ENCODE measurements at places on chromosomes 16 and 17.

- no peak overlapping the region for H3K27ac ChIP-seq
- no peak overlapping the region for H3K4me3 ChIP-seq
- no peaks in the 10 kb centered on the region for H3K36me3 ChIP-seq
- H3K4me1 ChIP-seq = peaks cover 46% of the 10 kb centered on the region
- peaks cover 22% of the 10 kb centered on the region for H3K27me3 ChIP-seq
- DNase-seq = no peak
Observed at GRCh38 chr17:79931817-79932309, 92.6 kb upstream of the CBX4 start.

GRCh38 chr17:82241183-82241925, 12.5 kb downstream of the SLC16A3 start:
- peak; percentile 87 for DNase-seq
- H3K27me3 ChIP-seq = no peaks in the 10 kb centered on the region
- peaks cover 42% of the 10 kb centered on the region for H3K4me1 ChIP-seq
- peak overlapping the region; percentile 84 for H3K27ac ChIP-seq
- H3K36me3 ChIP-seq = peaks cover 24% of the 10 kb centered on the region

- DNase-seq = no peak
- H3K27me3 ChIP-seq = peaks cover 10% of the 10 kb centered on the region
- H3K36me3 ChIP-seq = no peaks in the 10 kb centered on the region
- H3K27ac ChIP-seq = no peak overlapping the region
- H3K4me3 ChIP-seq = no peak overlapping the region
Observed at GRCh38 chr17:72233986-72234385, 113.2 kb downstream of the SOX9 start.

DNA sequence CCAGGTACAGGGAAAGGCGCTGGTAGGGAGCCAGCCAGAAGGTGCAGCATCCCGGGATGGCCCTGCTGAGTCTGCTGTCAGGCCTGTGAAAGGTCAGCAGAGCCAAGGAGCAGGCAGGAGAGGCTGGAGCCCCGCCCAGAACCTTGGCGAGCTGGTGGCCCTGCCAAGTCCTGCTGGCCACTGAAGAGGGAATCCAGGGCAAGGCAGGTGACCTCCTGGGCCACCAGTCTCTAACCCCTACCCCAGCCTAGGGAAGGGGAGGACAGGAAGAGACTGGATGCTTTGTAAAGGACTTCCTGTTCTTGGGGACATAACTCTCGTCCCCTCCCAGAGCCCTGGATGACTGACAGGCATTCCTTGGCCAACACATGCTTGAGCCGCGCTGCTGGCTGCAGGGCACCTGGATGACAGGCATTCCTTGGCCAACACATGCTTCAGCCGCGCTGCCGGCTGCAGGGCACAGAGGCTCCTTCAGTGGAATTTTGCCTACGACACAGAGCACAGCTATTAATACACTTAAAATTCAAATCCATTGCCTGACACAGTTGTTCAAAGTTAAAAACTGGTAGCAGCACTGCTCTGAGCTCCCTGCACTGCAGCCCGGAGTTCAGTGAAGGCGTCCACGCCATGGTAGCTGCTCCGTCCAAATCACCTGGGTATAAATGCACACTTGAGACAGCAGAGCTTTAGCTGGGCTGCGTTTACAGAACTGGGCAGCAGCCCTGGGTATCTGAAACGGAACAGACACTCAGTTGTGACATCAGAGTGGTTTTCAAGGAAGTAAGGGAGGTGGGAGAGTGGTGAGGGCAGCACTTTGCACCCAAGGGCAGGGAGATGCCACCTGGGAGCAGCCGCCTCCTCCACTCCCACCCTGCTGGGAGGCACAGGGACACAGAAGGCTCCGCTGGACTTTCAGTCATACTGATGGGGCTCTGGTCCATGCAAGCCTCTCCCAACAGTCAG, 2.0 kb upstream of the BRICD5 start:
- no peak for DNase-seq
- H3K4me1 ChIP-seq = peaks cover 25% of the 10 kb centered on the region
- H3K27me3 ChIP-seq = no peaks in the 10 kb centered on the region
- H3K4me3 ChIP-seq = peak overlapping the region; percentile 73

DNA sequence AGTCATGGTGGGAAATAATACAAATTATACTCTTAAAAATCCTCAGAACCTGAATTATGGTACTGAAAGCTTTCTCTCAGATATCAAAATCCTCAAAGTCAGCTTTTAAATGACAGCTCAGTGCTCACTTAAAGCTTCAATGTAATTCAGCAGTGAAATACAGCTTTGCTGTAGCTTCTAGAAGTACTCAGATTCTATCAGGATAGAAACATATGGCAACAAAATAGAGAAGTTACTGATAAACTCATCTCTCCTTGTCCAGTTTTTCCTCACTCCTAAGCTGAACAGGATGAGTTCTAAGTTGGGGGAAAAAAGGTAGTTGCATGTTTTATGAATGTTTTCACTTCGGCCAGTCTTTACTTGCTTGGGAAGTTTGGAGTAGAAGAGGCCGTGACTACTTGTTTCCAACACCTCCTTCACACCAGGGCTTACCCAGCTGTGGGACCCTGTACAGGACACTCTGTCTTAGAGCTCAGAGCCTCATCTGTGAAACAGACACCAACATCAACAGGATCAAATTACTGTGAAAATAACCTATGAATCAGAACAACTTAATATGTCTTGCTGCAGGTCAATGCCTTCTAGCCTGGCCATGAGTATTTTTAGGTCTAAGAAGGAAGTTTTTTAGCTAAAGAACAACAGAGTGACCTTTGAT, 30.2 kb downstream of the OGFOD1 start:
- DNase-seq = no peak
- peaks cover 22% of the 10 kb centered on the region for H3K4me1 ChIP-seq
- no peak overlapping the region for H3K4me3 ChIP-seq
- H3K36me3 ChIP-seq = peaks cover 21% of the 10 kb centered on the region

GRCh38 chr17:39318636-39319035, 82.8 kb downstream of the FBXL20 start:
- no peaks in the 10 kb centered on the region for H3K36me3 ChIP-seq
- H3K4me3 ChIP-seq = no peak overlapping the region
- H3K27ac ChIP-seq = no peak overlapping the region

DNA sequence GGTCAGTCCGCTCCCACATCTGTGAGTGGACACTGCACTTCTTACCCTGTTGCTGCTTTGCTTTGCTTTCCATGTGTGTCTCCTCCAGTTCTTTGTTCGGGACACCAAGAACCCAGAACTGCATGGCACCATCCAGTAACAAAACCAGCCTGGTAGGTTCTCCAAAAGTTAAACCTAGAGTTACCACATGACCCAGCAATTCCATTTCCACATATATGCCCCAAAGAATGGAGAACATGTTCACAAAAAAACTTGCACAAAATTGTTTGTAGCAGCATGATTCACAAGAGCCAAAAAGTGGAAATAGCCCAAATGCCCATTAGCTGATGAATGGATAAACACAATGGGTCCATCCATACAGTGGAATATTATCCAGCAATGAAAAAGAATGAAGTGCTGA, 10.3 kb upstream of the CCL22 start:
- no peak overlapping the region for H3K27ac ChIP-seq
- no peak overlapping the region for H3K4me3 ChIP-seq
- H3K27me3 ChIP-seq = peaks cover 27% of the 10 kb centered on the region
- DNase-seq = no peak
- no peaks in the 10 kb centered on the region for H3K36me3 ChIP-seq

GRCh38 chr17:16135461-16135860, 79.9 kb downstream of the NCOR1 start:
- peaks cover 25% of the 10 kb centered on the region for H3K36me3 ChIP-seq
- no peak for DNase-seq
- no peaks in the 10 kb centered on the region for H3K4me1 ChIP-seq
- H3K27ac ChIP-seq = no peak overlapping the region
- H3K27me3 ChIP-seq = no peaks in the 10 kb centered on the region

GRCh38 chr17:31811101-31811500, 47.9 kb downstream of the COPRS start:
- no peak for DNase-seq
- no peaks in the 10 kb centered on the region for H3K36me3 ChIP-seq
- no peaks in the 10 kb centered on the region for H3K4me1 ChIP-seq

DNA sequence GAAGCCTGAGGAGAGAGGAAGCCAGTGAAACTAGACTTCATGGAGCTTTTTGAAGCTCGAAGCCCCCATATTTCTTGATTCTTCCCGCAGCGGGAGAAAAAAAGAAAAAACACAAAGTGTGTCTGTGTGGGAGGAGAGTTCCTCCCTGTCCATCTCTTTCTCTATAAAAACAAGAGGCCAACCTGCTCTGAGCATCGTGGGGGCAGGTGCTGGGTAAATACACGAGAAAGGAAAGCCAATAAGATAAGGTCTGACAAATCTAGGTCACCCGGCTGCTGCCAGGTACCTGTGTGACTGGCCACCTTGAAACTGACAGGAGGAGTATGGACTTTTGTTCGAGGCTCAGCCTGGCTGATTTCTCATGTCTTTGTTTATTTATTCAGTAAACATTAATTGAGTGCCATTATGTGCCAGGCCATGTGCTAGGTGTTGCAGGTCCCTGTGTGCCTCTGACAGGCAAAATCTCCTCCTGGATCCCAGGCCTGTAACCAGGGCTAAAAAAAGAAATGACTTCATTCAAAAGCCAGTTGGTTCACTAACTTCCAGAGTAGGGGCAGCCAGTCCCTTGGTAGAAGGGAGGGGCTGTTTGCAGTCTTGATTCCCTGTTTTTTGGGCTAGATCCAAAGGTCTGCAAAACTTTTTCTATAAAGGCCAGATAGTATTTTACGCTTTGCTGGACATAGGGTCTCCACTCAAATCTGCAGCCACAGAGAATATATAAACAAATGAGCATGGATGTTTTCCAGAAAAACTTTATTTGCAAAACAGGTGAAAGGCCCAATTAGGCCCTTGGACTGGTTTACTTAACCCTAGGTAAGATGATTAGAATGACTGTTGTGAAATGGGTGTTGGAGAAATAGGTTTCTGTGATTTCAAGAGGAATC, 35.6 kb downstream of the YPEL2 start:
- H3K4me1 ChIP-seq = peaks cover 78% of the 10 kb centered on the region
- H3K27me3 ChIP-seq = no peaks in the 10 kb centered on the region
- H3K36me3 ChIP-seq = no peaks in the 10 kb centered on the region
- no peak for DNase-seq

DNA sequence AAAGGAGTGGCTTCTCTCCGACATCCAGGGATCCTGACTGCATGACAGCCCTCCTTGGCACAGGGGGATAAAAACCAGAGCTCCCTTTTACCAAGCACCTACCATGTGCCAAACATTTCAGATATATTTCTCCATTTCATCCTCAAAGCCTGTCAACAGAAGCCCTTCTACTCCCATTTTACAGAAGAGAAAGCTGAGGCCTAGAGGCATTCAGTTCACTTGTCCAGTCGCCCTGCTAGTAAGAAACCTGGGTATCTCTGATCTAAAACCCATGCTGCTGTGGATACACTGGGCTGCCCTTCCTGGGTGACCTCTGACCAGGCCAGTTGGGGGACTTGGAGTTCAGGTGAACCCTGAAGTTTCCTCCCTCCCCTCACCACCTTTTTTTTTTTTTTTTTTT, 5.9 kb upstream of the FDXR start:
- H3K4me3 ChIP-seq = no peak overlapping the region
- no peak overlapping the region for H3K27ac ChIP-seq
- no peaks in the 10 kb centered on the region for H3K27me3 ChIP-seq
- no peak for DNase-seq
- peaks cover 11% of the 10 kb centered on the region for H3K4me1 ChIP-seq

- DNase-seq = no peak
- no peaks in the 10 kb centered on the region for H3K36me3 ChIP-seq
- H3K27me3 ChIP-seq = peaks cover 19% of the 10 kb centered on the region
- H3K4me1 ChIP-seq = peaks cover 6% of the 10 kb centered on the region
- H3K4me3 ChIP-seq = peak overlapping the region; percentile 48
Observed at GRCh38 chr16:19118938-19119431, 5.2 kb downstream of the ITPRIPL2 start.

DNA sequence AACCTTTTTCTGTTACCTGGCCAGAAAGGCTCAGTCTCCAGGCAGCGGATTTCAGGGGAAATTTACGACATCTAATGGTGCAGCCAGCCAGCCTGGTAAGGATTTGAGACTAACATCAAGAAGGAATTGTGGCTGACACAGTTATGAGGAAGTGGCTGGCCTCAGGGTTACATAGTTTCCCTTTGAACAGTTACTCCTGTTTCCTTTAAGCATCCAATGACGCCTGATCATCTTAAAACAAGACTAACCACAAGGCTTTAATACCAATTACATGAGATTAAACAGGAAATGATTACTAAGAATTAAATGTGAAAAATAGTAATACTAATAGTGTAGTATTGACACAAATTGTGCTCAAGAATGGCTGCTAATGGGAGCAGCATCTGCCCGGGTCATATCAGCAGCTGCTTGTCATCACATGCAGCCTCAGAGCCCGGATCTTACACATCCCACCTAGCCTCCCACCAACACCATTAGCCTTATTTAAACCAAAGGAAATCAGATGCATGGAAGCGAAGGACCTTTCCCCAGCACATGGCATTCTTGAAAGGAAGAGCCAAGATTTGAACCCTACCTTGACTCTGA, 431.8 kb downstream of the PMP22 start:
- no peaks in the 10 kb centered on the region for H3K27me3 ChIP-seq
- H3K36me3 ChIP-seq = no peaks in the 10 kb centered on the region
- H3K4me1 ChIP-seq = peaks cover 7% of the 10 kb centered on the region

- peak; percentile 35 for DNase-seq
- peaks cover 4% of the 10 kb centered on the region for H3K27me3 ChIP-seq
- H3K36me3 ChIP-seq = no peaks in the 10 kb centered on the region
- H3K4me1 ChIP-seq = peaks cover 4% of the 10 kb centered on the region
- H3K4me3 ChIP-seq = no peak overlapping the region
- no peak overlapping the region for H3K27ac ChIP-seq
Observed at GRCh38 chr16:77227745-77228144, 28.5 kb downstream of the SYCE1L start.

DNA sequence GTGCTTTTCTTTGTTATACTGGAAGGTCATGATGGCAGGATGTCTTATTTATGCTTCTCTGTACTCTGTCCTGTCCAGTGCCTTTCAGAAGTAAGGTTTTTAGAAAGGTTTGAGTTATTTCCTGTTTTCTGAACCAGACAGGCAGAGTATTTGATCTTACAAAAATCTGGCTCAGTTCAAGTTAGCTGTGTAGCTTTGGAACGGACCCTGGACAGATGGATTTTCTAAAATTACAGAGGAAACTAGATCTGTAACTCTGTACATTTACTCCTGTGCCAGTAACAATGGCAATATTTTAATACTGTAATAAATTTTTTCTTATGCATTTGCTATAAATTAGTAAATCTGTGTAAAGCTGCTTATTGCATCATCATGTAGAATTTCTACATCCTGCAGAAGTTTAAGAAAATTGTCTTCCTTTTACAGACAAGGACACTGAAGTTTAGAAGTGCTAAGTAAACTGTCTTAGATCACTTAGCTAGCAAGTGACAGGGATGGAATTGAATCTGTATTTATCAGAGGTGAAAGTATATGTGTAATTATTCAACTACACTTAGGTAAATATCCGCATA, 347.6 kb downstream of the WWOX start:
- no peak for DNase-seq
- no peaks in the 10 kb centered on the region for H3K27me3 ChIP-seq
- no peak overlapping the region for H3K4me3 ChIP-seq
- H3K36me3 ChIP-seq = peaks cover 1% of the 10 kb centered on the region
- H3K4me1 ChIP-seq = no peaks in the 10 kb centered on the region

GRCh38 chr17:56913000-56913311, 893 bp downstream of the TRIM25 start:
- peak overlapping the region; percentile 83 for H3K4me3 ChIP-seq
- peaks cover 49% of the 10 kb centered on the region for H3K36me3 ChIP-seq
- DNase-seq = no peak
- H3K4me1 ChIP-seq = peaks cover 55% of the 10 kb centered on the region
- peak overlapping the region; percentile 98 for H3K27ac ChIP-seq
